ENCODE measurements at places on chromosomes 1 and 21.

DNA sequence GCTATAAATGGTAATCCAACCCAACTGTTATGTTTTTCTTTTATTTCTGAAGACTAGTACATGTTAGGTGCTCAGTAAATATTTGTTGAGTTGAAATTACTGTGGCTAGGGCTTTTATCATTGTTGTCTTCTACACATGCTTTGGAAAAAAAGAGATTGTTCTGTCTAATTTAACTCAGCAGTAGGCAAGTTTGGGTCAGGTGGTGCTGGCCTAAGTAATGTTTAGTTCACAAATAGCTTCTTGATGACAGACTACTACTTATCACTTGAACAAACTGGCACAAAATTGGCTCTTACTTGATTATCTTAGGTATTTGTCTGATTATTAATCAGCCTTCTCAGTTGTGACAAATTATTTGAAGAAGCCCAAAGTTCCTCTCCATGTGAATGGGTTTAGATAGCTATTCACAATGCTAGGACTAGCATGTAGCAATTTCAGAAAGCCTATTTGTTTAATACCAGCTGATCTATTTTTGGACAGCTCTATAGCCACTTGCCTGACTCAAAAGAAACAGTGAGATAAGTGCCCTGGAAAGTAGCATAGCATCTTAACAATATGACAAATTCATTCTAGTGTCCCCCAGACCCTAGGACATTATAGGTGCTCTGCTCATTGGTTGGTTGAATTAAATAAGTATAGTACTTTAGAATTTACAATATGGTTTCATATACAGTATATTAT is 32.6 kb downstream of the TMEM200B start:
- DNase-seq, result no peak

DNA sequence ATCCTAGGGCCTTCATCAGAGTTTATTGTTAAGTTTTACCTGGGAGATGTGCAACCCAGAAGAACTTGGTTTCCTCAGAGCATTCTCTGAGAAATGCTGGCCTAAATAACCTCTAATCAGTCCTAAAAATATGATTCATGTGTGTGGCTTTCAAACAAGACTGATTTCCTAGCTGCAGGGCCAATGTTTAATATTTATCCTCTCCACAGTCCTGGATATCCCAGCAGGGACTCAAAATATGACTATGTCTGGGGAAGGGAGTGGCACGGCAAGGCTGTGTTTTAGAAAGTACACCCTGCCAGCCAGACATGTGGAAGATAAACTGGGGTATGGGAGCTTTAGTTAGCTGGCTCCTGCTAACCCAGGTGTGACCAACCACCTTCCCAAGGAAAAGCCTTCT is 26.3 kb downstream of the PLPP3 start:
- no peak for DNase-seq

- DNase-seq, result no peak
Measured at GRCh38 chr1:52360595-52360968, 5.4 kb downstream of the CC2D1B start.

DNA sequence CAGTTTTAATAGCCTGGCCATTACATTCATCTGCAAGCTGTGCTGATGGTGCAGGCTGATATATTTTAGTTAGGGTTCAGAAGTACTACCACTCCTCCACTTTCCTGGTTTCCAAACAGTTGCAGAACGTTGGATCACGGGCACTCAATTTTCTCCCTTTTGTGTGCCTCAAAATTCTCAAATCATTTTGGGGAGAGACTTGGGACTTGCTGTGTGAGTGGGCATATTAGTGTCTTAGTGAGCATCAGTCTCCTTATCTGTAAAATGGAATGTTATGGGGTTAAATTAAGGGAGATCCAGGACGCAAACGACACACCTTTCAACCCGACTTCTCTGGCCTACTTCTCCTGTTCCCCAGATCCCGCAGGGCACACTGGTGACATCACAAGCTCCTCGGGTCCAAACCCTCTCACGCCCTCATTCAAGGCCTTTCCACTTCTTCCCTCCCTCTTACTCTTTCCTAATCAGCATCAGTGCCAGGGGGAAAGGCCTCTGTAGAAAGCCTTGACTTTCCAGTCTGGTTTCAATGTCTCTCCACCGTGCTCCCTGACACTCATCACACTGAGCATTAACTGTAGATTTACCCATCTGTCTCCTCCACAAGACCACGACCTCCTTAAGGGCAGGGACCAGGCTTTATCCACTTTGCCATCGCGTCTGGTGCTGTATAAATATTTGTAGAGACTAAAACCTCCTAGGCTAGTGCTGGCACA is 1.2 kb downstream of the PIGP start:
- no peak for DNase-seq

GRCh38 chr21:40517646-40518045 is 329.3 kb downstream of the DSCAM start:
- DNase-seq, result no peak

GRCh38 chr1:32696041-32696440 is 6.5 kb downstream of the SYNC start:
- no peak for DNase-seq

DNA sequence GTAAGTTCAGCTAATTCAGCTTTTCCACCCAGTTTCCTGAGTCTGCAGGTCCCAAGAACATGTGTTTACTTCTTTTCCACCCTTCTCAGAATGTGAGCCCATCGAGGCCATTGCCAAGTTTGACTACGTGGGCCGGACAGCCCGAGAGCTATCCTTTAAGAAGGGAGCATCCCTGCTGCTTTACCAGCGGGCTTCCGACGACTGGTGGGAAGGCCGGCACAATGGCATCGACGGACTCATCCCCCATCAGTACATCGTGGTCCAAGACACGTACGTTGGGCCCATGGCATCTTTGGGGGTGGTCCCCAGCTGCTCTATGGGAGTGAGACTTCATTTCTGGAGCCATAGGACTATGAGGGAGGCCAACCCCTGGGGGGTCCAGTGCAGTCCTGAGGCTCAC is 17.2 kb upstream of the IKBKE start:
- DNase-seq, result no peak
